Activated naive CD4-positive, alpha-beta T cell treated with anti-CD3 and anti-CD28 coated beads, Interleukin-2, amount 10 ng/mL, durations not matched to agents 7 days and 5 days (primary cell): ENCODE measurements at places on chromosomes 1 and 21.

GRCh38 chr1:203276916-203277545, 28.3 kb upstream of the BTG2 start:
- no peak for DNase-seq

- no peak for DNase-seq
Measured at GRCh38 chr21:44881198-44881872, 7.8 kb upstream of the PTTG1IP start.

- no peak for DNase-seq
Measured at GRCh38 chr21:28953247-28953646, 39.4 kb downstream of the LTN1 start.

DNA sequence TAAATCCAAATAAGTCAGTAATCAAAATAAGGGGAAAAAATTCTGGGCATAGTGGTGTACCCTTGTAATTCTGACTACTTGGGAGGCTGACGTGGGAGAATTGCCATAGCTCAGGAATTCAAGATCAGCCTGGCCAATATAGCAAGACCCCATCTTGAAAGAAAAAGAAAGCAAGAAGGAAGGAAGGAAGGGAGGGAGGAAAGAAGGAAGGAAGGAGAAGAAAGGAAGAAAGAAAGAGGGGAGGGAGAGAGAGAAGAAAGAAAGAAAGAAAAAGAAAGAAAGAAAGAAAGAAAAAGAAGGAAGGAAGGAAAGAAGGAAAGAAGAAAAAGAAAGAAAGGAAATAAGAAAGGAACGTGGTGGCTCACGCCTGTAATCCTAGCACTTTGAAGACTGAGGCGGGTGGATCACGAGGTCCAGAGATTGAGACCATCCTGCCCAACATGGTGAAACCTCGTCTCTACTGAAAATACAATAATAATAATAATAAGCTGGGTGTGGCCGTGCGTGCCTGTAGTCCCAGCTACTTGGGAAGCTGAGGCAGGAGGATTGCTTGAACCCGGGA, 64.5 kb upstream of the ROR1 start:
- DNase-seq: no peak

GRCh38 chr21:28522014-28522799, 470.5 kb downstream of the LTN1 start:
- DNase-seq: no peak

- DNase-seq: no peak
Measured at GRCh38 chr1:233919786-233920185, 15.3 kb downstream of the SLC35F3 start.

DNA sequence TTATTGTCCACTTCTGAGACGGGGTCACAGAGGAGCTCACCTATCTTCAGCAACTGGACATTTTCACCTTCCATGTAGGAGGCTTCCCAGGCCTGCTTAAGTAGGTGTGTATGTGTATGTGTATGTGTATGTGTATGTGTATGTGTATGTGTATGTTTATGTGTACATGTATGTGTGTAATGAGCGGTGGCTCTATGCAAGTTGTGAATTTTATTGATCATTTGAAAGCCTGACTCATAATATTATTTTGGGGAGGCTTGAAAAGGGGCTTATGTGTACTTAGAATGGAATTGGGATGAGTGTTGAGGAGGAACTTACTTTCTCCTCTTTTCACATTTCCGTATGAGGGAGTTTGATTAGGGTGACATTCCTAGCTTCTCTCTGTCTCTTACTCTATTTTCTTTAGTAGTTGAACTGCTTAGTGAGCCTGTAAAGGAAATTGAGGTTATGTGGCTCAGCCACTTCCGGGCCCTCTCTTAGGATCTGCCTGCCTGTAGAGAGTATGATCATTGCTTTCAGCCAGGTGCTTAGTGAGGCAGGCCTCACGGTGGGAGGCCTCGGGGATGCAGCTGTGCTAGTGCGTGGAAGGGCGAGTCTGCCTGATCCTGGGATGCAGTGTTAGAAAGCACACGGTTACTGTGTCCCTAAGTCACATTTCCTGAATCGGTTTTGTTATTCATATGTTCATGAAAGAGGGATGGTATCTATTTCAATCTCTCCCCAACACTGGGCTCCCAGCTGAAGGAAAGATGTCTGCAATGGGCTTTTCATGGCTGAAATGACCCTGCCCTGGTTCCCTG, 61.0 kb downstream of the IER5 start:
- DNase-seq: peak; percentile 90

DNA sequence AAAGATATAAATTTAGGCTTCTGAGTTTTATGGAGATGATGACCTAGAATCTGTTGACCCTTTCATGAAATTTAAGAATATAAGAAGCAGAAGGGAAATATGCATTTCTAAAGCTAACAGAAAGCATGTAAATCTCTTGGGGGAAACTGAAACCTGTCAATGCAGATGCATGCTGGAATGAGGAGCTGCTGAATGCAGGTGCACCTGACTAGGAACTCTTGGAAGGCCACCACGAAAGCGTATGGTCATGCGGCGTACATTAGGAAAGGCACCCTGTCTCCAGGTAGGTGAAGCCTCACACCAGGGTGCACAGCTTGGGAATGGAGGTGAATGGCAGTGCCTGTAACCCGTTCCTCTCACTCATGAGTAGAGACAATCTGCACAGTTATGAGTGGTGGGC, 309.7 kb downstream of the SEC16B start:
- DNase-seq: no peak

- DNase-seq: no peak
Measured at GRCh38 chr1:228987286-228987685, 252.0 kb downstream of the RHOU start.

GRCh38 chr1:236890152-236891056, 95.3 kb downstream of the MTR start:
- no peak for DNase-seq

GRCh38 chr1:67771749-67772148, 61.5 kb downstream of the GNG12 start:
- DNase-seq: no peak

- DNase-seq: no peak
Measured at GRCh38 chr1:50329332-50329932, 93.8 kb downstream of the DMRTA2 start.

GRCh38 chr1:53145942-53146708, 3.7 kb upstream of the SLC1A7 start:
- no peak for DNase-seq

DNA sequence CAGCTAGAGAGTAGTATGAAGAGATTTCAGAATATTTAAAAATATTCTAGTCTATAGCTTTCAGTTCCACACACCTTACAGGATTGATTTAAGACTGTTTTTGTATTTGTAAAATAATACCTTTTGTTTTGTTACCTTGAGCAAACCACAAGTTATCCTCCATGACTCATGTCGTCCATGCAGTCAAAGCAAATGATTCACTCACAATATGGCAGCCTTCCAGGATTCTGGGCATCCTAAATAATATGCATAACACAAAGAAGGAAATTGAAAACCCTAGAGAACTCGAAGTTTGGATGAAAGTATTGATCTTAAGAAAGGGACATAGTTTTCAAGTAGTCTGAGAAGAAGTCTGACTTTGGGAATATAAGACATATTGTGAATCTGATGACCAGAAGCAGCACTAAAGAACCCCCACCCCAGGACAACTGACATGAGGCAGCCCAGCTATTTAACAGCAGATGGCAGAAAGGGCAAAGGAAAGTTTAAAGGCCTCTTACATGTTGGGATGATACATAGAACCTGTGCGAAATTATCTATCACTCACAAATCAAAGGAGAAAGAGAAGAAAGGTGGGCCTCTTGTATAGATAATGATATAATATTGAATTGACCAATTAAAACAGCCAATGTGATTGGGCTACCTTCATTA, 857.9 kb downstream of the BRINP3 start:
- DNase-seq: no peak

DNA sequence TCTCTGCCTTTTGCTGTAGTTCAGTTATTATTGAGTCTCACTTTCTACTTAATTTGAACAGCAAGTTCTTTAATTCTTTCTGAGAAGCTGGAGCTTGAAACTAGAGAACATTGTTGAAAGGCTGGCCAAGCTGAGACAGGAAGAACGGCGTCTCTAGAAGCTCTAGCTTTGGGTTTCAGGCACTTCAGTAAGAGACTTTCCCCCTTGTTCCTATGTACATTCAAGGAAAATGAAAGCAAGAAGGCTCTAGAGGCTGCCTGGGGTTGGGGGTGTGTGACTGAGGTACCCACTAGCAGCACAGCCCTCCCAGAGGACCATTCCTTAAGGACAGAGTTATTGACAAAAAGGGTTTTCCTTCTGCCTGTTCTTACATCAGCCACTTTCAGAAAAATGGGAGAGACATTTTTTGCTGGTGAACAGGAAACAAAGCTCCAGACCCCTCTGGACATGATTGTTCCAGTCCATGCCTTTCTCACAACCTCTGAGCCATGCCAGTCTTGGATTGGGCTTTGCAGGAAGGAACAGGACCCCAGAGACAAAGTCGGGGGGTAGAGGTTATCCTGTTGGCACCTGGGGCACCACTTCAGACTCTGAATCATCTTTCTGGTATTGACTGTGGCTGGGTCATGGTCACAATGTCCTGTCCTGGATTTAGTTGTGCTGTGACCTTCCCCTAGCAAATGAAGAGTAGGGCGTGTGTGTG, 63.1 kb downstream of the LAMC2 start:
- no peak for DNase-seq

GRCh38 chr1:160116283-160117147, 956 bp downstream of the ATP1A2 start:
- no peak for DNase-seq

GRCh38 chr1:225651872-225652728, 823 bp downstream of the ENAH start:
- no peak for DNase-seq

- no peak for DNase-seq
Measured at GRCh38 chr1:40273547-40274166, 15.6 kb downstream of the ZMPSTE24 start.

DNA sequence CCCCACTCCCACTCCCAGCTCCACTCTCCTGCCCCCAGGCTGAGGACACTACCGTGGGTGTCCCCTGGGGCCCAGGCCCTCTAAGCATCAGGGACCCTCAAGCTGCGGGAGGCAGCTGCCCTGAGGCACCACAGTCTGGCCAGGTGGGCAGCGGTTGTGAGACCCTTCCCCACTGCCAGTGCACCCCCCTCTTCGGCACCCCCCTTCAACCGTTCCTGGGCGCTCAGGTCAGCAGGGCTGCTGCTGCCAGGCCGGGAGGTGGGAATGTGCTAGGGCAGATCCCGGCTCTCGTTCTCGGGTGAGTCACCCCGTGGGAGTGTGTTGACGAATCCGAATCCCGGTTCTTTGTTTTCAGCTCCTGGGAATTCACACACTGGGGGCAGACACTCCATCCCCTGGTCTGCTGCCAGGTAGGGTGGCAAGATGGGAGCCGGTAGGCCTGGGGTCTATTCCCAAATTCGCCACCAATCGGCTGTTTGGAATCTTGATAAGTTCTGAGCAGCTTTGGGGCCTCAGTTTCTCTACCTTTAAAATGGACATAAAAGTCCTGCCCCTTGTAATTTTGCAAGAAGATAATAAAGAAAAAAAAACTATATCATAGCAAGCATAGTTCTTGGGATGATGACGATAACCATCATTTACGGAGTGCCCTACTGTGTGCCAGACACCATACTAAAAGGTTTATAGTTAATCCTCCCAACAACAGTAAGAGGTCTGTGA, 28.5 kb upstream of the CASZ1 start:
- DNase-seq: no peak

DNA sequence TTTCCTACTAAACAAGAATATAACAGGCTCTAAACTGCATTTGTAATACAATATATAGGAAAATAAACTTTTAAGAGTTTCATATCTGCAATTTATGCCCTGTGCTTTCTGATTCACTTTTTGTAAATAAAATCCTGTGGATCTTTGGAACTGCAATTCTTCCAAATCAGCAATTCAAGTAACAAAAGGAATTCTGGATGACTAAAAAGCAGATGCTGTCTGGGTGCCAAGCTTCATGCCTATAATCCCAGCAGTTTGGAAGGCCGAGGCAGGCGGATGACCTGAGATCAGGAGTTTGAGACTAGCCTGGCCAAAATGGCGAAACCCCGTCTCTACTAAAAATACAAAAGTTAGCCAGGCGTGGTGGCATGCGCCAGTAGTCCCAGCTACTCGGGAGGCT, 6.3 kb downstream of the NME7 start:
- no peak for DNase-seq

GRCh38 chr1:234707641-234708040, 97.7 kb upstream of the IRF2BP2 start:
- DNase-seq: no peak

DNA sequence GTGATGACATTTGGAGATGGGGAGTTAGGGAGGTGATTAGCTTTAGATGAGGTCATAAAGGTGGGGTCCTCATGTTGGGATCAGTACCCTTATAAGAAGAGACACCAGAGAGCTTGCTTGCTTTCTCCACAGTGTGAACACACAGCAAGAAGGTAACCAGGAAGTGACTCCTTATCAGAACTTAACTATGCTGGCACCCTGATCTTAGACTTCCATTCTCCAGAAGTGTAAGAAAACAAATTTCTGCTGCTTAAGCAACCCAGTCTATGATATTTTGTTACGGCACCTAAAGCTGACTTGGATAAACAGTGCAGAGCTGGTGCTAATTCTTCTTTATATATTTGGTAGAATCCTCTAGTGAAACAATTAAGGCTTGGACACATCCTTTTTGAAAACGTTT, 346.0 kb downstream of the AGBL4 start:
- no peak for DNase-seq

- DNase-seq: no peak
Measured at GRCh38 chr21:41753006-41753898, 13.6 kb downstream of the RIPK4 start.

GRCh38 chr1:205258261-205258691, 30.5 kb downstream of the TMCC2 start:
- DNase-seq: no peak

- DNase-seq: no peak
Measured at GRCh38 chr1:114033216-114033706, 54.0 kb downstream of the OLFML3 start.
